ENCODE measurements at places on chromosomes 6 and 20.

DNA sequence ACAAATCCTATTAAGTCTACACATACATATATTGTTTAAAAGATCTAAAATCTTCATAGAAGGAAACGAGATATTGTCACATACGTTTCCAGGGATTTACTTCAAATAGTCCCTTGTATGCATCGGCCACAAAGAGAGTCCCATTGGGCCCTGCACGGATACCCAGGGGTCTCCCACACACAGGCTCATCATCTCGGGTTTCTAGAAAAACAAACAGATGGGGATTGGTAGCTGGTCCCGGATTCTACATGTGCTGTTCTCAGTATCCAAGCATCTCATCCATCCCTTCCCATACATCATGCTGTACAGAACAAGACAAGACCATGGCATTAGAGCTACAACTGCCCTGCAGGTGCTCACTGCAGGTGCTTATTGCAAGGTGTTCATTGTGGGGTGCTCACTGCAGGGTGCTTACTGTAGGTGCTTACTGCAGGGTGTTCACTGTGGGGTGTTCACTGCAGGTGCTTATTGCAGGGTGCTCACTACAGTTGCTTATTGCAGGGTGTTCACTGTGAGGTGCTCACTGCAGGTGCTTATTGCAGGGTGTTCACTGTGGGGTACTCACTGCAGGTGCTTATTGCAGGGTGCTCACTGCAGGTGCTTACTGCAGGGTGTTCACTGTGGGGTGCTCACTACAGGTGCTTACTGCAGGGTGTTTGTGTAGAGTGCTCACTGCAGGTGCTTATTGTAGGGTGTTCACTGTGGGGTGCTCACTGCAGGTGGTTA lies 21.0 kb downstream of the APMAP start:
- no peak for DNase-seq

GRCh38 chr20:53916173-53916512 lies 154.3 kb downstream of the BCAS1 start:
- no peak for DNase-seq

- DNase-seq, result no peak
Observed at GRCh38 chr6:111573131-111573883, 32.4 kb downstream of the TRAF3IP2 start.

DNA sequence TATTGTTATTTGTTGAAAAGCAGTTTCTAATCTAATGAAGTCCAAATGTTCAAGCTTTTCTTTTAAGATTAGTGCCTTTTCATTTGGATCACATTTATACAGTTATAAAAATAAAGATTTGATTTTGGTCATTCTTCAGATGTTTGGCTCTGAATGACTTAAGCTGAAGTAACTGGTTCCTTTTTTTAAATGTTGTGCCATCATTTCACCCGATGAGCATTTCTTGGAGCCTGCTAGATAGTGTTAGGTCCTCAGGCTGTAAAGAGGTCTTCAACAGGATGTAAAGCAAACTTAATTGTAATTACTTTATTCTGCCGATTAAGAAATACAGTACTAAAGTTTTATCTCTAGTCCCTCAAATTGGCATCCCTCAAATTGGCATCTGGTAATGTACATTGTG lies 41.2 kb upstream of the ASIP start:
- no peak for DNase-seq

DNA sequence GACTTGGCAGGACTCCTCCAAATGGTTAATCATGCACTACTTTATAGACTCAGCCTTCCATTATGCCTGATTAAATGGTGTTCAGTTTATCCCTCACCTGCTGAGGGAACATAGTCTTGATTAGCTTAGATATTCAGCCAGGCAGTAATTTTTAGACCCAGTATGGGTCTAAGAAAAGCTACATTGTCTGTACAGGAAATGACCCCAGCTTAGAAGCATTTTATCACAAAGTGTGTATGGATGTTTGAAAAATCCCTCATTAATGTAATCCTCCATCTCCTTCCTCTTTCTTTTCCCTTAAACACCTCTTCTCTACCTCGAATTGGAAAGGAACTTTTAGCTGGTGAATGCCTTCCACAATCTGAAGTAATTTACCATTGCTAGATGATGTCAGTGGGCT lies 252.2 kb upstream of the BMP2 start:
- DNase-seq, result no peak

DNA sequence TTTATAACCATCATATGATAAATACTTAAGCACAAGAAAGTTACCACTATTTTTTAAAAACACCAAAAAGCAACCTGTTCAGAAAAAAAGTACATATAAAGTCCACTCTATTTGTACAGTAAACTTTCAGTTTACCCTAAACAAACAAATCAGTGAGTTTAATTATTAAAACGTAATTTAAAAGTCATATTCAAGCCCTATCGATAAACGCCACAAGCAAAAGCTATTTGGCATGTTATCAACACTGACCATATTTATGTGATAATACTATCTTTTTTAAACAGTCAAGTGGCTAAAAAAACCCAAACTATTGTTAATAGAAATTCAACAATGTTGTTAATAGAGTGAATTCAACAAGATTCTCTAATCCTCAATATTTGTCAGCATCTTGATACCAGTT lies 1.9 kb downstream of the KATNA1 start:
- no peak for DNase-seq

DNA sequence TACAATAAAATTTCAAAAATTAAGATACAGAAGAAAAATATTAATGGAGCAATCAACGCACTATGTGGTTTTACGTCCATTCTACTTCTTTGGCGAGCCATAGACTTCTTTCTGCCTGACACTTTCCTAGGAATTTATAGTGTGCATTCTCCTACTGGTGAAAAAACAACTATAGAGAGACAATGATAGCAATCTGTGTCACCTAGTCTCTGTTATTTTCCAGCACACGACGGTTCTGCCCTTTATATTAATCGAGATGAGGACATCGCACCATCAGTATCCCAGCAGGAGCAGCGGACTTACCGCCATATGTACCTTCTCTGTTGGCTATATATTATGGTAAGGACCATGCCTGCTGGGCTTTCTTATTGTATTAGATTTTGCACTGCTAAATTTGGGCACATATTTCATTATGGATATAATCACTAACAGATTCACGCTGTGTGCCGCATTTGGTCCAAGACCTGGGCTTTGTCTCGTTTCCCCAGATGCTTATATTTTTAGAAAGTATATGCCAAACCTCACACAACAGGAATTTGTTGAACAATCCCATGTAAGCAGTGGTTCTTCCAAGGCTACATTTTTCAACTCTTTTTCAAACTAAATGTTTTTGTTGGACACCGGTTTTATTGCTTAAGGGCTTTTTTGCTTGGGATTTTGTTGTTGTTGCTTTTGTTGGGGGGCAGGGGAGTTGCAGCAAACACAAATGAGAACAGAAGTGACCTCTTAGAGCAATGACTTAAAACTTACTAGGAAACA lies 166.4 kb downstream of the ADAT2 start:
- DNase-seq, result no peak

- no peak for DNase-seq
Observed at GRCh38 chr6:113202852-113203714, 654.1 kb upstream of the MARCKS start.

DNA sequence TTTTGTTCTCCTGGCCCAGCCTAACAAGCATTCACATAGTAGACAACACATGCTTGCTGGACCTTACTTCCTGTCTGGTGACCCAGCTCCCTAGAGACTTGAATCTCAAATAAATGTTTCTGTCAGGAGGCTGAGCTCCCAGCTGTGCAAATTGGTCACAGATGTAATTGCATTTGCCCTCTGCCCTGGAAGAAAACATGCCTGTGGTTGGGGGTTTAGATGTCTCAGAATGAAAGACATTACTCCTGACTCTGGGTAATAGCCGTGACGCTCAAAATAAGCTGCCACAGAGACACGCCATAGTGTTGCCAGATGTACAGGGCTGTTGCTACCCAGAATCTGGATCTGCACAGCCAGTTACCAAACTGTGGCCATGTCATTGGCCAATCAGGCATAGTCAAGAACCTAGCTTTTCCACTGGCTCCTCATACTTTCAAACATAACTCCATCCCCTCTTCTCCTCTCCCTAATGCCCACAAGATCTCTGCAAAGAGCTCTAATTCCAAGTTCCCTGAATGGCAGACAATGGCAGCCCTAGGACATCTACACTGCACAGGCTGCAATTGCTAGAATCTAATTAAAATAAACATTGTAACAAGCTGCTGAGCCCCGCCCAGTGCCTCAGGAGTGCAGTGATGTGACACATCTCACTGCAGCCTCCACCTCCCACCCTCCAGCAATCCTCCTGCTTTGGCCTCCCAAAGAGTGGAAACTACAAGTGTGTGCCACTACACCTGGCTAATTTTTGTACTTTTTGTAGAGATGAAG lies 32.8 kb upstream of the GMPR start:
- DNase-seq, result peak; percentile 24

GRCh38 chr20:48615871-48616270 lies 211.9 kb downstream of the PREX1 start:
- DNase-seq, result no peak

- DNase-seq, result no peak
Observed at GRCh38 chr20:31474758-31475427, at the start of the genes DEFB124 and REM1. TSS of gene DEFB124 (minus strand) at chr20:31475127. CDS start at chr20:31473013, 2,114 bp downstream. TSS of gene REM1 (plus strand) at chr20:31475288. CDS start at chr20:31476446, 1,158 bp downstream.

DNA sequence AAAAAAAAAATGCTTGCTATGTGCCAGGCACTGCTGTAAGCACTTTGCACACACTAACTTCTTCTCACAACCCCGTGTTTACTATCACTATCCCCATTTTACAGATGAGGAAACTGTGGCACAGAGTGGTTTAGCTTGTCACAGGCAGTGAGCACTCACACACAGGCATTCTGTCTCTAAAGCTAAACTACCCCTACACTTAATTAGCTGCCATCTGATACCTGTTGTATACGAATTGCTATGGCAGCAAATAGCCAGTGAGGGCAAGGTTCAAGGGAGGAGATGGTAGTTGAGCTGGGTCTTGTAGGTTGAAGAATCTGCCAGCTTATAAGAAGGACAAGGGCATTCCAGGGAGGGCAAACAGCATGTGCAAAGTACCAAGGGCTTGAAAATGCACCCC lies 5.2 kb downstream of the TNNC2 start:
- DNase-seq, result no peak

DNA sequence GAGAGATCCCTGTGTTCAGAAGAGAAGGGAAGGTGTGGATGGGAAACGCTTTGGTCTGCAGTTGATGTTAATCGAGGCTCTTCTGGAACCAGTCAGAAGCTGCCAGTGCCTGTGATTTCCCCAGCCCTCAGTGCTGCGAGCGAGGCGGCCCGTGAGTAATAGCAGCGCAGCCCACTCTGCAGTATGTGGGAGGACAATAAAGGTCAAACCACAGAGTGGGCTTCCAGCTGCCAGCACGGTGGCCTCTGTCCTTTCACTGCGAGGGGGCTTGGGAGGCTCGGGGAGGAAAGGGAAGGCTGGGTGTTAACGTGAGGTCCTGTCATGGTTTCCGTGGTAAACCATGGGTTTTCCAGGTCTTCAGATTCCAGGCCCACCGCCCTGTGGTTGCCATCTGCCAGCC lies 32.3 kb upstream of the TAGAP start:
- DNase-seq, result no peak

GRCh38 chr6:169838346-169839028 lies 87.1 kb downstream of the ERMARD start:
- no peak for DNase-seq

- DNase-seq, result no peak
Observed at GRCh38 chr6:81023007-81023582, 729.4 kb downstream of the TENT5A start.

- no peak for DNase-seq
Observed at GRCh38 chr6:153957394-153957793, 81.6 kb upstream of the OPRM1 start.

DNA sequence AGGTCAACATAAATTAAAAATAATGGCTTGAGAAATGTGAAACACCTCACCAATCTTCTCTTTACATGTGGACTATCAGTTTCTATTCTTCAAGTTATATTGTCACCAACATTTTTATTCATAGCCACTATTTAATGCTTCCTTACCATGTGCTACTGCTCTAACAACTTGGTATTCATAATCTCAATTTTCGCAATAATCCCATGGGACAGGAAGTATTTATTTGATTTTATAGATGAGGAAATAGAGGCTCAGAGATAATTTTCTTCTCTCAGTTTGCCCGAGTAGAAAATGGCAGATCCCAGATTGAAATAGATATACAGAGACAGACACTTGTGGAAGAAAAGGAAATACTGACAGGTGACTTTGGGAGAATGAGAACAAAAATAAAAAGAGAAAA lies 66.6 kb downstream of the FAM83B start:
- DNase-seq, result no peak

DNA sequence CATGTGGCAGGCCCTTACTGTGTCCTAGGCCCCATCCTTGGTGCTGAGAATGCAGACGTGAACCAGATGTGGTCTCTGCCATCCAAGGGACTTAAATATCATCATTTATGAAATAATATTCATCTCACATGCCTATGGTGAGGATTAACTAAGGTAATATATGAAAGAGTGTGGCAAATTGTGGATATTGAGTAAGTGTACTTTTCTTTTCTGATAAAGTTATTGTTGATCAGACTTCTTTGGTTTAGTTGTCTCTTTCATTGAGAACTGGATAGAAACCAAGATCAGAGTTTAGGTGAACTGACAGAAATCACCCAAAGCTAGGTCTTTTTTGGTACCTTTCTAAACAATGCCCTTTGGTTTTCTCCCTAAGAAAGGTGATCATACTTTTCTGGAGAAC lies 5.0 kb downstream of the CHMP4B start:
- DNase-seq, result no peak

- no peak for DNase-seq
Observed at GRCh38 chr6:17017416-17017815, 84.4 kb upstream of the STMND1 start.

GRCh38 chr6:99416226-99416625 lies 8.9 kb downstream of the PNISR start:
- DNase-seq, result no peak

GRCh38 chr6:147642458-147642857 lies 134.0 kb downstream of the SAMD5 start:
- DNase-seq, result peak; percentile 66

GRCh38 chr6:121285041-121285440 lies 49.2 kb downstream of the TBC1D32 start:
- DNase-seq, result peak; percentile 3

DNA sequence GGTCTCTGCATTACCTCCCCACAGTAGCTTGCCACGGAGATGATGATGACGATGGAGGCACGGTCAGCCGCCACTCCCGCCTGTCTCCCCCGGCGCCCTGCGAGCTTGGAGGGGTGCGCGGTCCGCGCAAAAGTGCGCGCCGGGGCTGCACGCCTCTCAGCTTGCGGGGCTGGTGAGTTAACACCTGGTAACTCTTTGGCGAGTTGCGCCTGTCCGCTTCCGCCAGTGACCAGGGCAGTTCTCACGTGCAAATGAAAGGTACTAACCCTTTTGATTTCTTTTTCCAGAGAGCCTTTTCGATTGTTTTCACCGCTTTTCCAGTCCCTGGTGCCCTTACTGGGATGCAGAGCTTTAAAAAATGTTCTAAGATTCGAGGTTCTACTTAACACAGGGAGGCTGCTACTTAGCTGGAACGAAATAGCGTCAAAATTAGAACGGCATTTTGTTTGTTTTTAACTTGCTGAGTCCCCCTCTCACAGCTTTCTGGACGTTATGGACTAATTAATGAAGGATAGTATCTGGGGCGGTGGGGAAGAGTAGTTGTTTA lies 6.2 kb downstream of the GRIK2 start:
- no peak for DNase-seq

GRCh38 chr20:35901678-35902544 lies 52.4 kb downstream of the SCAND1 start:
- peak; percentile 71 for DNase-seq
